ENCODE measurements at places on chromosomes 2 and 18.
A peak's percentile ranks its signal among the peaks of the same experiment; 100 is the strongest.

GRCh38 chr2:76975752-76976151 is 546.4 kb downstream of the LRRTM4 start:
- no peak for DNase-seq

GRCh38 chr18:79367989-79368388 is 27.7 kb upstream of the NFATC1 start:
- no peak for DNase-seq

GRCh38 chr18:27005589-27005988 is 140.1 kb upstream of the AQP4 start:
- peak; percentile 6 for DNase-seq

- peak; percentile 42 for DNase-seq
Measured at GRCh38 chr2:172623249-172623965, 67.5 kb downstream of the PDK1 start.

DNA sequence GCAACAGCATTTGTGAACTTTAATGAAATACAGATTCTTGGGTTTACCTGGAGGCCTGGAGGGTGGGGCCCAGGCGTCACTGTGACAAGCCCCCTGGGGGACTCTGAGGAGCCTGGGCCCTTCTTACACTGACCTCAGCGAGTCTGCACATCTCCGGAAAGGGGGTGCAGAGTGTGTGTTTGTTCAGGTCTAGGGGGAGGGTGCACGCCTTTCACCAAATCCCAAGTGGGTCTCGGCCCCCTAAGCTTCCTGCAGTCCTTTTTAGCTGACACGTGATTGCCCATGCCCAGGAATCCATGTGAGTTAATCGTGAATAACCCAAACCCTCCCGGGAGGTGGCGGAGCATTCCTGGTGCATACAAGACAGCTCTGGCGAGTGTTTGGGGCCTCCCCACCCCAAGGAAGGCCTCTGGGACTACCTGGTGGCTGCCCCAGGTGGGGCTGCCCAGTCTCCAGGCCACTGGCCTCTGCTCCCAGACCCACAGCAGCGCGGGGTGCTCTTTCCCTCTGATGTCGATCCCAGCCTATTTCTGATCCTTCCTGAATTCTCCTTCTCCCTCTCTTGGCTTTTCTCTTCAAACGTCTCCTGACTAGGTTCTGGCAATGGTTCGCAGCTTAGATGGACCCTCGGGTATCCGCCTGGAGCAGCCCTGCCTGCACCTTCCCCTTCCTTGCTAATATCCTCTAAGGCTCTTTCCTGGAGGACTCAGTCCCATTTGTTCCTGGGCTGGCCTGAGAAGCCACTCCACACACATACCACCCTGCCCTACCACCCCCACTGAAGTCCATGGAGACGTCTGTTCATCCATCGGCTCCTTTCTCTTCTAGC is 10.0 kb downstream of the NGEF start:
- DNase-seq, result no peak

- no peak for DNase-seq
Measured at GRCh38 chr2:9780368-9781130, 62.7 kb upstream of the TAF1B start.

GRCh38 chr2:239506961-239507360 is 106.1 kb upstream of the HDAC4 start:
- no peak for DNase-seq

DNA sequence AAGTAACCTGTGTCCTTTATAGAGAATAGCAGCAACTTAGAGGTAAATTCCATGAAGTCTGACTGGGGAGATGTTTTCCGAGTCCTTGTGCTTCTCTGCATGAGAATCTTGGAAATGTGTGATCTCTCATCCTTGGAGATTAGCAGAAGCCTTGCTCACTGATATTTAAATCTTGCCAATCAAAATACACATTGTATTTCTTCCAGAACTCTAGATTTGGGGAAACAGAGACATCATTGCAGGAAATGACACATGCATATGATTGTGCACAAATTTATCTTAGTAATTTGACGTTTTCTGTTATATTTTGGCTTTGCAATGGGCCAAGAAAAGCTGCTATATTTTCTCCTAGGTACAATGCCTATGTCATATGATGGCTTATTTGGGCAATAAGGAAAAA is 182.6 kb downstream of the ZNF804A start:
- DNase-seq, result peak; percentile 24

- DNase-seq, result no peak
Measured at GRCh38 chr2:218033590-218034496, 31.0 kb upstream of the TNS1 start.

GRCh38 chr2:224982910-224983711 is 59.2 kb downstream of the DOCK10 start:
- peak; percentile 93 for DNase-seq

DNA sequence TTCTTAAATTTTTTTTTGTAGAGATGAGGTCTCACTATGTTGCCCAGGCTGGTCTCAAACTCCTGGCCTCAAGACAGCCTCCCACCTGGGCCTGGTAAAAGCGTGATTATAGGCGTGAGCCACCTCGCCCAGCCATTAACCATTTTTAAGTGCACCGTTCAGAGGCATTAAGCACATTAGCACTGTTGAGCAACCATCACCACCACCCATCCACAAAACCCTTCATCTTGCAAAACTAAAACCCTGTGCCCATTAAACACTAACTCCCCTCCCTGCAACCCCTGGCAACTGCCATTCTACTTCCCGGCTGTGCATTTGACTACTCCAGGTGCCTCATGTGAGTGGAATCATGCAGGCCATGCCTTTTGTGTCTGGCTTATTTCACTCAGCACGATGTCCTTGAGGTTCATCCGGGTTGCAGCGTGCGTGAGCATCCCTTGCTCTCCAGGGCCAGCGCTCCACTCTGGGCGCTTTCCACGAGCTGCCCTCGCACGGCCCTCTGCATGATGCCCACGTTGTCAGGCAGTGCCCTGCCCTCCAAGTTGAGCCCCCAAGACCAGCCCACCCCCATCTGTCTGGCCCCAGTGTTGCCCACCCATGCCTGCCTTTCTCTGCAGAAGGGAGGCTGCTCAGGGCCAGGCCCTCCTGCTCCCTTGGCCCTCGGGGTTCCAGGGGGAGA is 63.0 kb upstream of the GLI2 start:
- no peak for DNase-seq

GRCh38 chr2:47488870-47489584 is 86.1 kb downstream of the MSH2 start:
- DNase-seq, result peak; percentile 74

DNA sequence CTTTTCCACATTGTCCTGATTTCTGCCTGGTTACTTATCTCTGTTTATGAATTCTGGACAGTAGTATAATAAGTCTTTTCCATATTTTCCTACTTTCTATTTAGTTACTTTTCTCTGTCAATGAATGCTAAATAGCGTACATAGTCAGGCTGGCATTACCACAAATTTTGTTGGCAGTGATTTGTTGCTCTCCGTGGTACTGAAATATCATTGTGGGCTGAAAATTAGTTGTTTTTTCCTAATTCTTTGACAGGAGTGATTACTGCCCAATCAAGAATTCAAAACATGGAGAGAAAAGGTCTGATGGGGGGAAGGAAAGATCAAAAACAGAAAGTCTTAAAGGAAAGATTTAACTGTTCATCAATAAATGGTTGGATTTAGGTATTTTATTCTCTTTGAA is 7.7 kb upstream of the GALNT13 start:
- no peak for DNase-seq

DNA sequence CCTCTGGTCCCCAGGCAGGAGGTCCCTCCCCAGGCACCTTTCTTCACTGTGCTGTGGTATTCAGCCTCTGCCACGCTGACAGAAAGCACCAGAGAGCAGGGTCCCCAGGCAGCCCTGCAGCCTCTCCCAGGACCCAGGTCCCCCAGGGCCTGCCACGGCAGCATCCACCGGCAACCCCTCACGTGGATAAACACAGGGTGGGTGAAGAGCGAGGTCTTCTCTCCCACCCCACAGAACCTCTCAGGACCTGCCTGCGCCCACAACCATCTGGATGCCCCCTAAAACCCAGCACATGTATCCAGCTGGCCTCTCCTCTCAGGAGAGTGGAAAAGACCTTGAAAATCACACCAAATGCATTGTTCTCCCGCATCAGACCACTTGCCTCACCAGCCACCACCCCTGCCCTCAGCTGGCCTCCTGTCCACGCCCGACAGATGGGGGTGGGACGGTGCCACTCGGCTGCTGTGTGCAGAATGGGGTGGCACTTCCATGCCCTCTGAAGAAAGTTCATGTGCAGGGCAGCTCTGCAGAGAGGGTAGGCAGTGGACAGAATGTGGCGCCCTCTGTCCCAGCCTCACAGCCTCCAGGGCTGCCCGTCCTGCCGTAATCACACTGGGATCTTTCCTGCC is 4.0 kb upstream of the CROCC2 start:
- no peak for DNase-seq

DNA sequence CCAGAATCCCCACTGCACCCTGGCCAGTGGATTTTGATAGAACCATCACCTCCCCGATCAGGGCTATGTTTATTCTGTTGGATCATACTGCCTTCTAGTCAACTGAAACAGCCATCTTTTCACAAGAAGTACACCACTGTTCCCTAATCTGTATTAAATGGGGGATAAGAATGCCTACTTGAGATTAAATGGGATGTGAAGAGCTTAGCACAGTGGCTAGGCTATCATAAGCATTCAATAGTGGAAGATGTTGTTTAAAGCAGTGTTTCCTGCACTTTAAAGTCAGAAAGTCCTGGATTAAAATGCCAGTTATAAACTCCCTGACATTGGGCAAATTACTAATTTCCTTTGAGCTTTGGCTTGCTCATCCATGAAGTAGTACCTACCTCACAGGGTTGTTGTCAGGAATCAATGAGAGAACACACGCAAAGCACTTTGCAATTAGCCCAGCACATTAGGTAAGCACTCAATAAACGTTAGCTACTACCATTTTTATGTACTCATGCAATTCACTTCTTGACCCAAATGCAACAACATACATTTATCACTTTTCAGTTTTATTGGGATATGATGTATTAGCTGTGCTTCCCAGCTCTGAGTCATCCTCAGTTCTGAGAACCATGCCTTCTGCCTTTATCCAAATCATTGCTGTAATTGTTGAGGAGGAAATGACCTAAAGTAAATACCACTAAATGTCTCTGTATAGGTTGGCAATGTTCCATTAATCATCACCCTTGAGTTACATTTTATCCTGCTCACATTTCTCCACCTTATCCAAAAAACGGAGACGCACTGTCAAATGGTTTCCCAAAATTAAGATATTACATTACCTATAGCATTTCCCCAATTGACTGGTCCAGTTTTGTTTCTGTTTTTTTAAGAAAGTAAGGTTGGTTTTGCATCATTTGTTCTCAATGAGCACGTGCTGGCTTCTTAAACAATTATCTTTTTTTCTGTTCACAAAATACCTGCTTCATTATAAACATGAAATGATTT is 2.1 kb downstream of the TMEM247 start:
- peak; percentile 75 for DNase-seq

- DNase-seq, result no peak
Measured at GRCh38 chr2:38155-38554, 8.2 kb downstream of the FAM110C start.

- no peak for DNase-seq
Measured at GRCh38 chr18:46678785-46679399, 21.9 kb upstream of the LOXHD1 start.

DNA sequence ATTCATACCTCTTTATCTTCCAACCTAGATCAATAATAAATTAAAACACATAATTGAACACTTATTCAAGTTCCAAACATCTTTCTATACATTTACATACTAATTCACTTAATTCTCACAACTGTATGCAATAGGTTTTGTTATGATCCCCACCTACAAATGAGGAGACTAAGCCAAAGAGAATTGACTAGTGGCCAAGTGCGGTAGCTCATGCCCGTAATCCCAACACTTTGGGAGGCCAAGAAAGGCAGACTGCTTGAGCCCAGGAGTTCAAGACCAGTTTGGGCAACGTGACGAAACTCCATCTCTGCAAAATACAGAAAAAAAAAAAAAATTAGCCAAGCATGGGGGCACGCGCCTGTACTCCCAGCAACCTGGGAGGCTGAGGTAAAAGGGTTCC is 36.8 kb downstream of the KCNG3 start:
- no peak for DNase-seq

- no peak for DNase-seq
Measured at GRCh38 chr2:204104811-204105210, 168.2 kb downstream of the ICOS start.

- DNase-seq, result no peak
Measured at GRCh38 chr2:8587920-8588830, 93.7 kb upstream of the ID2 start.

GRCh38 chr18:53749766-53750165 is 474.7 kb downstream of the MBD2 start:
- DNase-seq, result no peak

Data from fibroblast of skin of back (primary cell).